GM10248 (cell line): ENCODE measurements at places on chromosomes 11 and 22.

DNA sequence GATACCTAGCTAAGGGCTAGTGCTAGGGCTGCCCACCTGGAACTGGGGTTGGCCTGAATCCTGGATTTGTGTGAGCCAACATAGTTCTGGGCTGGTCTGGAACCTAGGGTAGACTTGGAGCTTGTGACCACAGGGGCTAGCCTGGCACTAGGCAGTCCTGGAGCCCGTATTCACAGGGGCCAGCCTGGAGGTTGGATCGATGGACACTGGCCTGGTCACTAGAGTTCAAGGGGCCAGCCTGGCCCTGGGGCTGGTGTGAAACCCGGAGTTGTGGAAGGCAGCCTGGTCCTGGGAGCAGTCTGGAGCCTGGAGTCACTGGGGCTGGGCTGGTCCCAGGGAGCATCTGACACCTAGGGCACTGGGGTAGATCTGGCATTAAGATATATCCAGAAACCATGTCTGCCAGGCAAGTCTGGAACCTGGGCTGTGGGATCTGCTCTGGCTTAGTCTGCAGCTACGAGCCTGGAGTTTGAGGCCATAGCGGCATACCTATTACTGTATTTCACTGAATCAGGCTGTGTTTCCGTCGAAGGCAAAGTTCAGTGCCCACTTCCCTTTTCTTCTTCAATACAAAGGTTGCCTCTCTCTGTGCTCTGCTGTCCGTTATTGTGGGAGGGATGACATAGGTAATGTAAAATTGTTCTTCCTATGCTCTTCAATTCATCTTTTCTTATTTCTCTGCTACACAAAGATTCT lies 9.1 kb upstream of the GLYATL1B start:
- DNase-seq, result peak; percentile 59

DNA sequence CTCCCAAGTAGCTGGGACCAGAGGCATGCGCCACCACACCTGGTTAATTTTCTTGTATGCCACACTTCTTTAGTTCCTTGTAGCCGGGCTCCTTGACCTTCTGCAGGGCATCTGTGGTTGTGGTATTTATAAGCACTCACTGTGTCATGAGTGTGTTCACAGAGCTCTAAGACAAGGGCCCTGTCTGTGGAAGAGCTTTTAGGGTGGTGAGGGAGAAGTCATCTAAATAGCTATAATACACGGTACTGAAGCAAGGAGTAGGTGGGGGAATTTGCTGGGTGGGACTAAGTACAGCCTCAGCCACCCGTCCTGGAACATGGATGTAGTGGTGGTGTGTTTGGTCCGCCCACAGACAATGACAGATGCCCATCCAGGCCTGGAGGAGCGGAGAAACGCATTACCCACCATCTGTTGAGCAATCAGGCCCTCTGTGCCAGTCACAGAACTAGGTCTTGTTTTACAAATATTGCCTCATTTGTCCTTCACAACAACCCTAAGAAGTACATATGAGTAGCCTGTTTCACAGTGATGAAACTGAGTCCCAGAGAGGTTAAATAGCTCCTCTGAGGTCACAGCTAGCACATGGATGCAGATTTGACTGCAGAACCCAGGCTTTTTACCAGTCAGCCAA lies 10.1 kb downstream of the ACO2 start:
- DNase-seq, result peak; percentile 35

DNA sequence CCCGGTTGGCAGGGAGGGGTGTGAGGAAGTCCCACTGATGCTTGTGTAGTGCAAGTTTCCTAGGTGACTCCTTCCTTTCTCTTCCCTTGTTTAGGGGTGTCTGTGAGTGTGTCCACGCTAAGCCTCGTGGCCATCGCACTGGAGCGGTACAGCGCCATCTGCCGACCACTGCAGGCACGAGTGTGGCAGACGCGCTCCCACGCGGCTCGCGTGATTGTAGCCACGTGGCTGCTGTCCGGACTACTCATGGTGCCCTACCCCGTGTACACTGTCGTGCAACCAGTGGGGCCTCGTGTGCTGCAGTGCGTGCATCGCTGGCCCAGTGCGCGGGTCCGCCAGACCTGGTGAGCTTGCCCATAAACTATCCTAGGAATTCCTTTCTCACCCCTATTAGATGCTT lies 10.4 kb downstream of the CCKBR start:
- no peak for DNase-seq

- no peak for DNase-seq
Measured at GRCh38 chr22:48822278-48823233, 1005.1 kb downstream of the BRD1 start.

- DNase-seq, result peak; percentile 92
Measured at GRCh38 chr22:50469377-50470305, 5.2 kb downstream of the SBF1 start.

- no peak for DNase-seq
Measured at GRCh38 chr11:69899957-69900821, 81.0 kb upstream of the FGF3 start.

DNA sequence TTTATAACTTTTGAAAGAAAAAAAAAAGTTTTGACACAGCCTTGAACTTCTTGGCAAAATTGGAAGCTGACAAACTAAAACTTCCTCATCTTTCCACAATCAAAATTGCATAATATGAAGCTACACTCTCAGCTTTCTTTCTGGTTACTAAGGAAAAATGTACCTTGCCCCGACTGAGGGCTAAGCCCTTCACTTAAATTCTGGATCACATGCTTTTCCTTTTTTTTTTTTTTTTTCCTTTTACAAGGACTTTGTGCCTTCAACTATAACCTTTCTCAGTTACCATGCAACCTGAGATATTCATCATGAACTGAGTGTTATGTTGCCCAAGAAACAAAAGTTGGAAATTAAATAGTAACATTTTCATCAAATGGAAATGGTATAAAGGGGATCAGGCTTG lies 188.5 kb upstream of the CARD18 start:
- no peak for DNase-seq

DNA sequence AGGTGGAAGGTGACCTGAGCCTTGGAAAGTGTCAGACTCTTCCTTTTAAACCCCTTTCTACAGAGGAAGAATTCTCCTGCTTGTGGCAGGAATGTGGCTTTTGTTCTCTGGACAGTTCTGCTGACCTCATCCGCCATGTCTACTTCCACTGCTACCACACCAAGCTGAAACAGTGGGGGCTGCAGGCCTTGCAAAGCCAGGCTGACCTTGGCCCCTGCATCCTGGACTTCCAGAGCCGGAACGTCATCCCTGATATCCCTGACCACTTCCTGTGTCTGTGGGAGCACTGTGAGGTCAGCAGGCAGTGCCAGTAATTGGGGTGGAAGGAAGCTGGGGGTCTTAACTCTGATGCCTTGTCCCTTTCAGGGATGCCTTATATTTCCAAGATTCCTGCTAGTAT lies 9.3 kb downstream of the HINFP start:
- no peak for DNase-seq

- DNase-seq, result no peak
Measured at GRCh38 chr11:83493917-83494316, 207.8 kb upstream of the CCDC90B start.

GRCh38 chr11:113161711-113162591 lies 152.4 kb upstream of the TTC12 start:
- no peak for DNase-seq

DNA sequence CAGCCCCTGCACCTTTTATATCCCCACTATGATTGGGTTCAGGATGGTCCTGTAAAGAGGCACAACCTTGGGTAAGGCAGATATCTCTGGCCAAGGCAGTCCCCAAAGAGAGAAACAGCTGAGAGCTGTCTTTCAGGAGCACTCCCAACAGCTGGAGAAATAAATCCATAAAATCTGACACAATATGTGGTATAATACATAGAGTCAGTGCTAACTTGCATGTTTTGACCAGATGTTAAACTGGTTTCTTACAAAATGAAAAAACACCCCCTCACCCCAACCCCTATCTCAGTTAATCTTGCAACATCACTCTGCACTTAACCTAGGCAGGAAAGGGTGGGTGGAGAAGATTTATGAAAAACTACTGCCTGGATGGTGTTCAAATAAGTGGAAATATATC lies 44.0 kb upstream of the C11orf87 start:
- DNase-seq, result no peak

DNA sequence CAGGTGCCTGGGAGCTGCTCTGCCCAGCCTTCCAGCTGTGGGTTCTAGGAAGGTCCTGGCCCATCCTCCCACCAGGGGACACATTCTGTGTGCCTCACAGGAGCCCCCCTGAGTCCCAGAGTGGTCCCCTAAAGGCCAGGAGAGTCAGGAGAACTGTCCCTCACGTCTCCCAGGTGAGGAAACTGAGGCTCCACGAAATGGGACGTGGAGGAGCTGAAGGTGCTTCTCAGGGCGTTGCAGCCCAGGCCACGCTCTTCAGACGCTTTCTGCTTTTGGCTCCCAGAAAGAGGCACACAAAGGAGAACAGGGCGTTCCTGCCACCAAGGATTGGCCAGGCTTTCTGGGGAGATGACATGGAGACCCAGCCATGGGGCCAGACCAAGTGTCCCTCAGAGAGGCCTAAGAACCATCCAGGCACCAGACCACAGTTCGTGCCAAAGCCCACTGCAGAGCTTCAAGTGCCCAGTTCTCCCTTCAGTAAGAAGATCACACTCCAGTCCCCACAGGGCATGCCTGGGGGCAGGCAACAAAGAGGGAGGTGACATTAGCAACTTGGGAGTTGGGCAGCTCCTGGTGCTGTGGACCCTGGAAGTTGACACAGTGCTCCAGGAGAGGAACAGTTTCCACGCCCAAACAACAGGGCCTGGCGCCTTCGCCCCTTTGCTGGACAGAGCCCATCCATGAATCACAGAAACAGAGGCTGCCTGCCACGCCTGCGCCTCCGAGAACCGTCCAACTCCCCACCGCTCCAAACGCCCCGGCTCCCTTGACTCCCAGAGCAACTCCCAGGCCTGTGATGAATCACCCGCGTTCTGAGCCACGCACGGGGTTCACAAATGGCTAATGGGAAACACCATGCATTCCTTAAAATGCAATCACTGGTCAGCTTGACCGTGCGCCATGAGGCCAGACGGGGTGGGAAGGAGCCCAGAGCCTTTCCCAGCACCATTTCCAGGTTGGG lies 589.2 kb downstream of the BRD1 start:
- DNase-seq, result no peak

DNA sequence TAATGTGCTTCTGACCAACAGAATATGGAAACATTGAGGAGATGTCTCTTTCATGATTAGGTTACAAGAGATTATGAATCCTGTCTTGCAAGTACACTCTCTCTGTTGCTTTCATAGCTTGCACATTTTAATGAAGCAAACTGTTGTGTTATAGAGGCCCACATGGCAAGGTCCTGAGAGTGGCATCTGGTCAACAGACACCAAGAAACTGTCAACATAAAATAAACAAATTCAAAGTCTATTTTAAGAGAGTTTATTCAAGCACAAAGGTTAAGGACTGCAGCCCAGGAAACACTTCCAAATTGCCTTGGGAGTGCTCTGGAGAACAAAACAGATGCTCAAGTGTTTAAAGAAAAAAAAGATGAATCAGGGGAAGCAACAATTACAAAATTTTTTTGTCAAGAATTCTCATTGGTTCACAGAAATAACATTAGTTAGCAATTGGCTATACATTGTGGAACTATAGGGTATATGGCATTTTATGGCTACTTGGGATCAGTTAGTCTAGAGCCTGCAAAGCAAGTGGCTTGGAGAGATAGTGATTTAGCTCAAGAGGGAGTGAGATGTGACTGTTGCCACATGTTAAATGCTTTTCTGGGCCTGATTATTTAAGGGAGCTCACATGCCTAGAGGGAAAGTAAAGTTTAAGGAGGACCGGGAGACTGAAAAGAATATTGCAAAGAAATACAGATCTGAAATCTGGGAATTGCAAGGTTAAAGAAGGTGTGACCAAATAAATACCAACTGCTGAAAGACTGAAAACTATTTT lies 54.6 kb downstream of the CTSC start:
- no peak for DNase-seq

DNA sequence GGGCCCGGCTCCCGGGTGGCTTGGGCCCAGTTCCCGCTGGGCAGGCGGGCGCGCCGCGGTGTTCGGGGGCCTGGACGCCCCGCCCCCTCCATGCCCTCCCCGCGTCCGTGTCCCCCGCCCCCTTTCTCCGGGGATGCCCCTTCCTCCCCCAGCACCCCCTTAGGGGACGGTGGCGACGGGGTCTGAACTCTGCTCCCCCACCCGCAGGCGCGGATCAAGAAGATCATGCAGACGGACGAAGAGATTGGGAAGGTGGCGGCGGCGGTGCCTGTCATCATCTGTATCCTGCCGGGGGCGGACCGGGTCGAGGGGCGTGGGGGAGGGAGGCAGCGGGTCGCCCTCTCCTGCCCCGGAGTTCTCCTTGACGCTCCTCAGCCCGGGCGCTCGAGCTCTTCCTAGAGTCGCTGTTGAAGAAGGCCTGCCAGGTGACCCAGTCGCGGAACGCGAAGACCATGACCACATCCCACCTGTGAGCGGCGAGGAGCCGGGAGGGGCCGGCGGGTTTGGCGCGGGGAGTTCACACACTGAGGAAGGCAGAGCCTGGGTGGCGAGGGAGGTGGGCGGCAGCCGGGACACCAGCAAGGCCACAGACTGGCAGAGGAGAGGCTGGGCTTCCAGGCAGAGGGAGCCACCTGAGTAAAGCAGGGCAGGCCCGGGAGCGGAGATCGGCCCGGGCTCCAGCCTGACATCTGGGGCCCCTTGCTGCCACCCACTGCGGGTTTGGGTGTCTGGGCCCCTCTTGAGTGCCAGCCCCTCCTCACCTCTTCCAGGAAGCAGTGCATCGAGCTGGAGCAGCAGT lies 546 bp downstream of the DRAP1 start:
- DNase-seq, result peak; percentile 74

DNA sequence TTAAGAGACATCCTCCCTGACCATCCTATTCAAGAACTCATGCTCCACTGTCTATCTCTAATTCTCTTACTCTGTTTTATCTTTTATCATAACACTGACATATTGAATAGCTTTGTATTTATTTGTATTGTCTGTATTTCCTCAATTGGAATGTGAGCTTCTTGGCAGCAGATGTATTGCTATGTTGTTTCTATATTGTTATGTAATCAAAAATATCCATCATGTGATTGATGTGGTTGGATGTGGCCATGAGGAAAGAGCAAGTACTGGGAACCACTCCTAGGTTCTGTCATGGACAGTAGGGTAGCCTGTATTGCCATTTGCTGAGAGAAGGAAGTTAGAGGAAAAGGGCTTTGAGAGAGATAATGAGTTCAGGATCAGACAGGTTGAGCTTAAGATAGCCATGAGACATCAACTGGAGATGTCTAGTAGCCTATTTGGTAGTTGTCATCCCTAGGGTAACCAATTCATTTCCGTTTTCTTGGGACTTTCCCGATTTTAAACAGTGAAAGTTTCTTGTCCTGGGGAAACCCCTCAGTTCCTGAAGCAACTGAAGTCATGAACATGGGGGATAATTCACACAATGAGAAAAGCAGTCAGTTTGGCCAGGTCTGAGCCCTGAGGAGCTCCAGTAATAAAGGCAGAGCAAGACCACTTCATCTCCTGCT lies 404.5 kb downstream of the INSC start:
- DNase-seq, result peak; percentile 18

- no peak for DNase-seq
Measured at GRCh38 chr11:73789279-73789670, 1.6 kb downstream of the MRPL48 start.
